ENCODE measurements at places on chromosomes 7 and 10.

DNA sequence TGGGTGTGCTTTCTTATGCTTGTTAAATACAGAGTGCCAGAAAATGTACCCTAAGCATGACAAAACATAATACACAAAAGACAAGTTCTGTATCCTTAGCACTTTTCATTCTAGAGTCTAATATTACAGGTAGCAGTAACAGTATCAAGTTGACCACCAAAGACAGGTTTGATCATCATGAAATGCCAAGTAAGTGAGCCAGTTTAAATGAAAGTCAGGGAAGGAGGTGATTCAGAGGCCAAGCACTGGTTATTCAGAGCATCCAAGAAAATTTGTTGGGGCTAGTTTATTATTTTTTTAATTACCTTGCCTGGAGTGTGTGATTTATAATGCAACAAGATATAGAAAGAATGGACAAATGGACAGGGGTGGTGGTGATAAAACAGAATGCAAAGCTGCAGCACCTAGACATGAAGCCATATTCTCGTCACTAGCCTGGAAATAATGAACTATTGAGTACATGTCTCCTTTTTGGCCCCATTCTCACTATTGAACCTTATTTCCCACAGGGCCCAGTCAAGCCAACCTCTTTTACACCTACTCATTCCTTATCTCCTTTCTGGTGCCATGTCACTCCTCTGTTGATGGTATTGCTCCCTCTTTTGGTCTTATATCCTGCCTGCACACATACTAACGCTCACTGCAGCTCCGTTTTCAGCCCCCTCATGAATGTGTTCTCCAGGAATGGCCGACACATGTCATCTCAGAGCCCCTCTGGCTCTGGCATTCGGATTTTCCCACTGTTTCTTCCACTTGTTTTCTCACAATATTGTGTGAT lies 78.6 kb upstream of the GLCCI1 start:
- DNase-seq = no peak

GRCh38 chr10:111766464-111766863 lies 417.1 kb downstream of the GPAM start:
- no peak for DNase-seq

GRCh38 chr7:116223588-116223987 lies 13.2 kb downstream of the TES start:
- no peak for DNase-seq

- DNase-seq = no peak
Observed at GRCh38 chr7:112271162-112271561, 64.7 kb downstream of the ZNF277 start.

DNA sequence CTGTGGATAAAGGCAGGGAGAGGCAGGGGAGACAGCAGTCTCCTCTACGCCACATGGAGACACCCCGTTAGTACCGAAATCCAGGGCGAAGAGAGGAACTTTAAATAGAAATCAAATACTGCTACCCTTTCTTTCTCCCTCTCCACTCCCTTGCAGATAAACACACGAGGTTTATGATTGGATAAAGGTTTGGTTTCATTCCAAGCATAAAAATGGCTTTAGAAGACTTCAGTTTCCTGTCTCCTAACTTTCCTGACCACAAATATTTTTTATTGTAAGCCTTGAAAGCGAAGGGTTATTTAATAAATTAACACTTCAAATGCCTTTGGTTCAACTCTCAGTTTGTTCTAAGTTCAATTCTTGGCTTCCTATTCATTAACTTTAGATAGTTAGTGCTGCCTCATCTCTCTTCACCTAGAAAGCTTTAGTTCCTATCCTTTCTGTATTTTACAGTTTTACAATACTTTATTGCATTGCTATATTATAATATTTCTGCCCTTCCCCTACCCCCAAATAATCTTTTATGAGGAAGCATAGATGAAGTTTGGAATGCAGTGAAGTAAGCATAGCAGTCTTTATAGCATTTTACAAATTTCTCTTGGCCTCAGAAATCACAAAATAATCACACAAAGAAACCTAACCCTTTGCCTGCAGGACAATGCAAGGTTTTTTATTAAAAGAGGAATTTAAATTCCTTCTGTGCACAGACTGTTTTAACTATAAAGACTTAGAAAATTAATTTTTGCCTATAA lies 31.5 kb upstream of the ARID5B start:
- DNase-seq = no peak

GRCh38 chr10:34707656-34708055 lies 107.4 kb downstream of the PARD3 start:
- no peak for DNase-seq

DNA sequence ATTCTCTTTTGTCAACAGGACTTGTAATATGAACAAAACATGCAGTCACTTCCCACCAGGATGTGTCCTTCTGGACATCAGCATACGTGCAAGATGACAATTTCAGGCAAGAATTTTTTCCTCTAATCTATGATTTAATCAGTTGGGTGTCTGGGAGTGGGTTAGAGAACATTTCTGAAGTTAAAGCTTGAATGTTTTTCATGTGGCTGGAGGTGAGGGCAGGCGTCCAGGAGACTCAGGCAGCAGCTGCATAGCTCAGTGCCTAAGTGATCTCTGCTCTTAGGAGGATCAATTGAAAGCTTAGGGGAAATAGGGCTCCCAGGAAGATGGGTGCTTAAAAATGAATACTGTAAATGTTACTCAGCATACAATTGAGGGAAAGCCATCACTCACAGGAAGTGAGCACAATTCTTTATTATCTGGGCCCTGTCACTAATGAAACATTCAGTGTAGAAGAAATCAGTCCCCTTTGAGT lies 457.6 kb upstream of the KLF6 start:
- DNase-seq = no peak

- no peak for DNase-seq
Observed at GRCh38 chr10:91528768-91529167, 104.1 kb downstream of the PPP1R3C start.

DNA sequence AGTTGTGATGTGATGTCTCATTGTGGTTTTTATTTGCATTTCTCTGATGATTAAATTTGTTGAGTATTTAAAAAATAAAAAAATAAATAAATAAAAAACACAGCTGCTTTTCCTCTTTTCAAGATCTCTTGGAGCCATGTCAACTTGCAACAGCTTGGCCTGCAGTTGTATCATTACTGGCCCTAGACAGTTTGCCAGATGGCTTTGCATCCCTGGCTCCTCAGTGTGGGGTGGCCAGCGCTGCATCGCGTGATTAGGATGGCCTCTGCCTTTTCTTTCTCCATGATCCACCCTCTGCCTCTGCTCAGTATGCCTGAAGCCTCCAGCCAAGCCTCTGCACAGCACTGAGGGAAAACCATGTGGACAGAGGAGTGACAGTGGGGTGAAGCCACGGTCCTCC lies 96.8 kb downstream of the PPP1R3C start:
- DNase-seq = peak; percentile 7

DNA sequence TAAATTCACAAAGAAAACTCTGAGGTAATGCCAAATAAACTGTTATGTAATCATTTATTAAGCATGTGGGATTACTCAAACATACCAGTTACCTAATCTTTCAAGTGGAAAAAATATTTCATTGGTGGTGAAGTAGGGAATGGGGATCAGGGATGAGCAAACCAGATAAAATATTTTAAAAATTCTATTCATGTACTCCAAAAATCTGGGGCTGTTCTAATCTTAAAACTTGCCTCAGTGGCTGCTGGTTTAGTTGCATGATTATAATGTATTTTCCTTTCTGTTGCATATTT lies 19.5 kb downstream of the LMOD2 start:
- DNase-seq = no peak

DNA sequence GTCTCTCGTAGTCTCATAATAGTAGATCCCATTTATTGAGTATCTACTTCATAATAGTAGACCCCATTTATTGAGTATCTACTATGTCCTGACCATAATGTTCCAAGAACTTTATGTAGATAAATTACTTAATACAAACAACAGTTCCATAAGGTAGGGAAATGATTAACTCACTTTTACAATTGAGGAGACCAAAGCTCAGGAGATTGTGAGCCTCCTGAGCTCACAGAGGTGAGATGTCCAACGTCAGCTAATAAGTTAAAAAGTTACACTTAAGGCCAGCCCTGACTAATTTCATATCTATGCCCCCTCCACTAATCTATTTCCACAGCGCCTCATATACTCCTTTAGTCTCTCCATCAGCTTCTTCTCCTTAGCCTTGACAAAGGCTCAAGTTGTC lies 17.5 kb upstream of the GGCT start:
- no peak for DNase-seq

DNA sequence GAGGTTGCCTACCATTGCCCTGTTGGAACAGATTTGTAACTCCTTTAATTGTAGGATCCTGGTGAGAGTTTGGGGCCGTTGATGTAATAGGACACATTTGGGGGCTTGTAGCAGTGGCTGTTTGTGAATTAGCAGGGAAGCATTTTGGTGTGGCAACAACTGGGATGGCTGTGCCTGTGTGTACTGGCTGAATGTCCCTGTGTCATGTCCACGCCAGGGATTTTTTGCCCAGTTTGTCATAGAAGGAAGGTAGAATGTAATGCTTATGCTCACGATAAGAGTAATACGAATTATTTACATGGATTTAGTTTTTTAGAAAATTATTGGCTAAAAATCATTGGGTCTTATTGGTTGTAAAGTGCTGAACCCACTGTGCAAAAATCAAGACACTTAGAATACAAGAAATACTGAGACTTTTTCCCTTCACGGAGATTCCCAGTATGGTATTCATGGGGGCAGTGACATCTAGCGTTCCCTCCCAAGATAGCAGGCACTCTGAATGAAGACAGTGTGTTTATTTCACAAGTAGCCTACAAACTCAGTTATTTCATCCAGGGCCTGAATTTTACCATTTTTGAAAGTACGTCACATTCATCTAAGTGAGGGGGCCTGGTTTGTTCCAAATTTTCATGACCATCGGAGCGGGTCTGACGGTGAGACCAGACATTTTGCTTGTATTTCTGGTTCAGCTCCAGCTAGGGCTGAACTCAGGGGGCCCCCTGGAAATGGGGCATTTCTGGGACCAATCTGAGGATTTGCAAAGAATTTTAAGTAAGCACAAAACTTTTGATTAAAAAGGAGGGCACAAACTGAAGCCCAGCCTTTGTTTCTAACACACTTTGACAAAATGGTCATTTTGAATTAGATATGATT lies 74.7 kb downstream of the CACNB2 start:
- DNase-seq = no peak

- peak; percentile 54 for DNase-seq
Observed at GRCh38 chr10:105974803-105975456, 1189.6 kb downstream of the SORCS1 start.

GRCh38 chr7:26843705-26844104 lies 20.7 kb downstream of the SKAP2 start:
- DNase-seq = no peak

DNA sequence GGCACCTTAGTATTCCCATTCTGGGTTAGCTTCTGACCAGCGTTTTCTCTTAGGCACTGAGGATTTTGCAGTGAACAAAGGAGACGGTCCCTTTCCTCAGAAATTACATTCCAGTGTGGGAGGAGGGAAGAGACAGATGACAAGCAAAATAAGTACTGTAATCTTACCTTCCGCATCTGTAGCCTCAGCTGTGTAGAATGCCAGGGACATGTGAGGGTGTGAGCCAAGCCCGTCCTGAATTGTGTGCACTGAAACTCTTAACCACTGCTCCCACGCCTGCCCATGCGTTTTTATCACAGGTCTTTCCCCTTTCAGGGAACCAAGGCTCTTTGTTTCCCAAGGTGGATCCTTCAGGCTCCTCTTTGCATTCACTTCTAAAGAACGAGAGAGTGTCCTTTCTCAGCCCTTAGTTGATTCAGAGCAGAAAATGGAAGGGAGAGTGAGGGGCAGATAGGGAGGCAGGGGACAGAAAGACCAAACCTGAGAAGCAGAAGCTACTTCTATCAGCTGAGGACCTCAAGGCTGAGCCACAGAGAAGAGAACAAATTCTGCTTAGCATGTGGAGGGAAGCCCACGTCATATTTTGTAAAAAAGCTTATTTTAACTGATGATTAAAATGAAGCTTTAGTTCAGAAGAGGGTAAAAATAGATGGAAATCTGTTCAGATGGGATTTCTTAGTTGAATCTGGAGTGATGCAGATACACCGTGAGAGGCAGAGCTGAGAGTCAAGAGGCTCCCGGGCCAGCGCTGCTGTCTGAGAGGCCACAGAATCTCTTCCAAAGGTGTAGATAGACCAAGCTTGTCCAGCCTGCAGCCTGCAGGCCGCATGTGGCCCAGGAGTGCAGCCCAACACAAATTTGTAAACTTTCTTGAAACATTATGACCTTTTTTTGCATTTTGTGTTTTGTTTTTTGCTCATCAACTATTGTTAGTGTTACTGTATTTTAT lies 122.5 kb downstream of the CCNY start:
- DNase-seq = no peak

- DNase-seq = no peak
Observed at GRCh38 chr7:20329389-20330238, 1.1 kb upstream of the ITGB8 start.

GRCh38 chr7:32659853-32660252 lies 164.6 kb downstream of the AVL9 start:
- DNase-seq = no peak

DNA sequence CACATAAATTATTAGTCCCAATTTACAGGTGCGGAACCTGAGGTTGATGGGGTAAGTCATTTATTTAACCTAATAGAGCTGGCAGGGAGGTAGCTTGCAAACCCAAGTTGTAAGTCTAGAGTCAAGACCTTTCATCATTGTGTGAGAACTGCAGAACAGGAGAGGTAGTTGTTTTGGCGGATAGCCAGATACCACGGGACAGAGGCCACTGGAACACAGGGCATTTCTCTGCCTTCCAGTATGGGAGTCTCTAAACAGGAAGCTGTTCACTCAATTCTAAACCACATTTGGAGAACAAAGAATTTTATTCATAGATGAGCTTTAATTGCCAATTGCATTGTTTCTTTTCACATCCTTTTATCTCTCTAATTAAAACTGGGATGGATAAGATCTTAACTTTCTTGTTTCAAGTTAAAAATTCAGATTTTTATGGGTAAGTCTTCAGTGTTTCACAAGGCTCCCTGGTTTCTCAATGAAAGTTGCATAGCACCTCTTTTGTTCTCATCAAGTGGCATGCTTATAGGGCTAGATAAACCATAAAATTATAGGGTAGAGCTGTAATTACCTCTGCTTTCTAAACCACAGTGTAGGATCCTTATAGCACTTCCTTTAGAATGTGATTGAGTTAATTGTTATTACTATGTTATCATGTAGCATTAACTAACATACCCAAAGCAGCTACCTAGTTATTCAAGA lies 489.0 kb downstream of the GATA3 start:
- no peak for DNase-seq
